Activated T-cell treated with anti-CD3 and anti-CD28 coated beads for 4 hours (primary cell): ENCODE measurements at places on chromosomes 16 and 17.

- no peak for DNase-seq
These were observed 2.7 kb downstream of the LITAF start for GRCh38 chr16:11583889-11584565.

DNA sequence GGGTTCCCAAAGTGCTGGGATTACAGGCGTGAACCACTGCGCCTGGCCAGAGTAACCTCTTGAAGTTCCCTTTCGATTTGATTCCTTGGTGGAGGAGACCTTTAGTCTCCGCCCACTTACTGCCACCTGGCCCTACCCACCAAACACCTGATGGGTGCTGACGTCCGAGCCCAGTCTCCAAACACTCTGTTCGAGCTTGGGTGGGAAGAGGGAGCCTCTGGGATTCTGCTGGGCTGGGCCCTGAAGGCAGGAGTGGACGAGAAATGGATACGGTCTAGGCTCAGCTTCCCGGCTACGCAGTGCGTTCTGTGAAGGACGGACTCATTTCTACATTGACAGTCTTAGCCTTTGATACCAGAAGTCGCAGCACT lies 870 bp upstream of the ITGA3 start:
- DNase-seq = peak; percentile 4

- no peak for DNase-seq
These were observed 2.8 kb upstream of the APPBP2 start for GRCh38 chr17:60528828-60529227.

DNA sequence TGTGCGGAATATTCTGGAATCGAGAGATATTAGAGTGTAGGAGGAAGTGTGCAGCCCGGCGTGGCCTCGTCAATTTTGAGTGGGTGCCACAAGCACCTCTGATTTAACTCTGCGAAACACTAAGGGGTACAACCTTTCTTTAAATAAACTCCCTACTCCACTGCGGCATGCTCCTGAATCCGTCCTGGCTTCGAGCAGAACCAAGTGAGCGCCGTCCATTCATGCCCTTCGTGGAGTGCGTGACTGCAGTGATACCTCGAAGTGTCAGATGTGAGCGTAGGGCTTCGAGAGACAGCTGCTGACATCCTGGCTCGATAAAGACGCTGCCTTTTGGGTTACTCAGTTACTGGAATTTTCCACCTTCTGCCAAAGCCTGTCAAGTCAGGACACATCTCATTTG lies 128.8 kb downstream of the FOXL1 start:
- no peak for DNase-seq

DNA sequence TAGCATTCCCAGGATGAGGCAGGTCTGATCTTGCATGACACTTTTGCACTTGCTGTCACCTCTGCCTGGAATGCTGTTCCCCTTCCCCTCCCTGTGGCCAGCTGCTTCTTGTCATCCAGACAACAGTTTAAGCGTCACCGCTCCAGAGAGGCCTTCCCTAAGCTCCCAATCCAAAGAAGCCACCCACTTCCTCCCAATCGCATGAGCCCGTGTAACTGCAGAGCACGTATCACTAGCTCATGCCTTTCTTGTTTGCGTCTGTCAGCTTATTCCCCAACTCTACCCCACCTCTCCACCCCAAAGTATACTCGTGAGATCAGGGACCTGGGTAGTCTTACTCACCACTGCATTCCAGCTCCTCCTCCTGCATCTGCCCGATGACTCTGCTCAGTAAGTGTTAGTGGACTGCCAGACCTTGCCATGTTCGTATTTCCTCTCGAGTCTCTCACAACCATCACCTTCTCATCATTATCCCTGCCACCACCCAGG lies 92.8 kb downstream of the GAS7 start:
- DNase-seq = no peak

- no peak for DNase-seq
These were observed 233.5 kb upstream of the TNRC6C start for GRCh38 chr17:77724876-77725615.
